A673 (cell line): ENCODE measurements at places on chromosomes 7 and 10.

DNA sequence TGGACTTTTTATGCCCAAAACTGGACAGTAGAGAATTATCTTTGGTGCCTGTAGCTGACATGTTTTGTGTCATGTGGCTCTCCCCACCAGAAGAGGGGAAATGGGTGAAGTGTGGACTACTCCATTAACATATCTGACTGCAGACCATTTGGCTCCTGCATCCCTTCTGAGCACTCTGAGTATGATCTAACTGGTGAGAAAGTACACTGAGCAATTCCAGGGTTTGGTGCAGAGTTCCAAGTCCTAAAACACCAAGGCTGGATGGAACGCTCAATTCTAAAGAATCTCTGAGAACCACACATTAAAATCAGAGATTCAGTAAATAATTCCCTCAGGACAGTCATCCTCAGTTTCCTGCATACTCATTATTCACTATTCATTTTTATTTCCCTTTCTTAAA lies 22.8 kb upstream of the OSBPL3 start:
- DNase-seq: no peak

DNA sequence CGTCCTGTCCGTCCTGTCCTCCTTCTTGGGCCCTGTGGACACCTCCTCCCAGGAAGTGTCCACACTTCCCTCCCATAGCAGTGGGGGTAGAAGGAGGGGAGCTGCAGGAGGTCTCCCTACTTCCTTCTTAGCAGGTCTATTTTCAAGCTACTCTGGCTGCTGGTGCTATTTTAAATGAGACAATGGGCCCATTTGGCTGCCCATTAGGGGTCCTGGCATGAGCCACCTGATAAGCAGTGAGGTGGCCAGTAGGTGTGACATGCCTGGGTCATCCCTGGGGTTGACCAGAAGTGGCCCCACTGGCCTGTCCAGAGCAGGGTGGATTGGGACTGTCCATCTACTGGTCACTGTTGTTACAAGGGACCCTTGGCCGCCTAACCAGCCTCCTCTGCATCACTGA lies 75.2 kb downstream of the COL13A1 start:
- no peak for DNase-seq

- no peak for DNase-seq
Observed at GRCh38 chr10:74272288-74272687, 121.3 kb downstream of the ADK start.

DNA sequence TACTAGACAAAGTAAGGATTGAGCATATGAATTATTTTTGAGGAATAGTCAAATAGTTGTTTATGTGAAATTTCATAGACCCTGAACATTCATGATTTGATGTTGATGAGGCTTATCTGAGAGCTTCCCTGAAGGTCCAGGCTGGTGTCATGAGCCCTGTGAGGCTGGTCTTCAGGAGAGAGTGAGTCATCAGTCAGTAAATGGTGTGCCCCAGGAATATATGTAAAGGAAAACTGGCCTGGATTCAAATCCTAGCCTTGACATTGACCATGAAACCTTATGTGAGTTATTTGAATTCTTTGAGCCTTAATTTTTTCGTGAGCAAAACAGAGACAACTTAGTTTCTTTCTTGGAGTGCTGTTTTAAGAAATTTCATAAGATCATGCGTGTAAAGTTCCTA lies 6.2 kb downstream of the TMEM236 start:
- DNase-seq: no peak

GRCh38 chr10:30028738-30029030 lies 30.7 kb downstream of the JCAD start:
- DNase-seq: no peak

DNA sequence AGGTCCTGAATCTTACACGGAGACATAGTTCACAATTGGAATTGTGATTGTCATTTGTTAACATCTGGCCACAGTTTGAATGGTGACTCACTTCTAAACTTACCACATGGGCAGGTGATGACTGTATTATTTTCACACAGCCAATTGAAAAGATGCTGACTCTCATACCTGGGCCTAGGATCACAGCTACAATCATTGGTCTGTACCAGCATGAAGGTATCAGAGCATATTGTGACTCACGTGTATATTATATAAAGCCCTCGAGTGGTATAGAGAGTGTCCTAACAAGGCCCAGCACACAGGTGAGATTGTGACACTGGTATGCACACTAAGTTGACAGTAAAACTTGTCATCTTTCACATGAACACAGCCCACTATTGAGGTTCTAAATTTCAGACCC lies 9.4 kb upstream of the ZNF107 start:
- DNase-seq: no peak
